Kidney (tissue), 22 donors: ENCODE measurements at places on chromosomes 16 and 17. TPM values are rescaled to one million over a fixed set of nuclear protein-coding genes. Genes with fewer than 3 reads are reported as not detected.

DNA sequence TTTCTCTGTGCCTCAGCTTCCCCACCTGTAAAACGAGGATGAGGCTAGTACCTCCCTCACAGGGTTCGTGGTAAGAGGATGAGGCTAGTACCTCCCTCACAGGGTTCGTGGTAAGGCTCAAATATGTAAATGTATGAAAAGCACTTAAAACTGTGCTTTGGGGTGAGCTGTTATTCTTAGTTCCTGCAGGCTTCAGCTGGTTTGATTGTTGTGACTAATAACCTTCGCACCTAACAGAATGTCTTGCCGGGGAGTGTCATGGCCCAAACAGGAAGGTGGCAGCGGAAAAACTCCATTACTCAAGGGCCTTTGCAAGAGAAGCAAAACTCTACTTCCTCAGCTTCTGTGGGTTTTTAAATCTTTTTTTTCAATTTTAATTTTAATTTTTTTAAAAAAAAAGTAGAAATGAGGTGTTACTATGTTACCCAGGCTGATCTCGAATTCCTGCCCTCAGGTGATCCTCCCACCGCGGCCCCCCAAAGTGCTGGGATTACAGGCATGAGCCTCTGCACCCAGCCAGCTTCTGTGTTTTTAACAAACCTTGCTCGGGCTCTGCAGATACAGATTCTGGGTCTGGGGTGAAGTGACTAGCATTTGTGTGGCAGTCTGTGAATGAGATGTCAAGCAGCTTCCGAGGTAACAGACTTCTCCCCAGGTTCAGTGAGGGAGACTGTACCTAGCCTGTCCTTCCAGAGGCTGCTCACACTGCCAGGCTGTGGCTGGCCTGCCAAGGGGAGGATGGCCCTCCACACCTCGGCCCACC is 103.0 kb downstream of the RAB11FIP4 start:
- no peaks in the 10 kb centered on the region for H3K27me3 ChIP-seq
- H3K27ac ChIP-seq, result peak overlapping the region; percentile 85

GRCh38 chr16:297832-298231 is 14.9 kb downstream of the PDIA2 start:
- no peak for DNase-seq
- H3K4me3 ChIP-seq, result no peak overlapping the region
- no peaks in the 10 kb centered on the region for H3K27me3 ChIP-seq
- no peaks in the 10 kb centered on the region for H3K36me3 ChIP-seq

- H3K27me3 ChIP-seq, result no peaks in the 10 kb centered on the region
- no peak overlapping the region for H3K4me3 ChIP-seq
- H3K27ac ChIP-seq, result peak overlapping the region; percentile 89
- H3K36me3 ChIP-seq, result no peaks in the 10 kb centered on the region
- H3K4me1 ChIP-seq, result peaks cover 24% of the 10 kb centered on the region
These were observed 709 bp downstream of the STAT5A start for GRCh38 chr17:42288803-42289610.

Gene C17orf67
- 2.0 TPM for total RNA-seq

GRCh38 chr16:29995324-29995910 is at the start of gene HIRIP3:
TSS of gene HIRIP3 (minus strand) at chr16:29995617. CDS start at chr16:29995605, 12 bp downstream.
- peak within 1 kb of the TSS; percentile 98 for H3K27ac ChIP-seq
- H3K36me3 ChIP-seq, result peaks cover 4% of the 10 kb centered on the region
- no peaks in the 10 kb centered on the region for H3K27me3 ChIP-seq

Gene NPB
- 0.66 TPM for total RNA-seq

DNA sequence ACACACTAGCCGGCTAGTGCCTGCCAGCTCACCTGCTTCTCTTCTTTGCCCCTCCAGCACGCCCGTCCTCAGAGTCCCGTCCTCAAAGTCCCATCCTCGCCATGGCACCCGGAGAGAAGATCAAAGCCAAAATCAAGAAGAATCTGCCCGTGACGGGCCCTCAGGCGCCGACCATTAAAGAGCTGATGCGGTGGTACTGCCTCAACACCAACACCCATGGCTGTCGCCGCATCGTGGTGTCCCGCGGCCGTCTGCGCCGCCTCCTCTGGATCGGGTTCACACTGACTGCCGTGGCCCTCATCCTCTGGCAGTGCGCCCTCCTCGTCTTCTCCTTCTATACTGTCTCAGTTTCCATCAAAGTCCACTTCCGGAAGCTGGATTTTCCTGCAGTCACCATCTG is 3.6 kb downstream of the SCNN1G start:
- peaks cover 3% of the 10 kb centered on the region for H3K27me3 ChIP-seq
- H3K4me3 ChIP-seq, result no peak overlapping the region
- no peaks in the 10 kb centered on the region for H3K4me1 ChIP-seq

Gene ASGR1
- 2.1 TPM for total RNA-seq

GRCh38 chr16:4096509-4096908 is 19.7 kb downstream of the ADCY9 start:
- no peaks in the 10 kb centered on the region for H3K4me1 ChIP-seq
- H3K27ac ChIP-seq, result no peak overlapping the region
- H3K27me3 ChIP-seq, result no peaks in the 10 kb centered on the region
- no peak overlapping the region for H3K4me3 ChIP-seq
- no peaks in the 10 kb centered on the region for H3K36me3 ChIP-seq
- DNase-seq, result no peak

Gene CCL7
- total RNA-seq, result not detected

Gene DPEP3
- total RNA-seq, result 0.19 TPM

Gene CACNG3
- not detected for total RNA-seq

Gene PSMD12
- 46.0 TPM for total RNA-seq

Gene KRT24
- total RNA-seq, result 0.31 TPM

DNA sequence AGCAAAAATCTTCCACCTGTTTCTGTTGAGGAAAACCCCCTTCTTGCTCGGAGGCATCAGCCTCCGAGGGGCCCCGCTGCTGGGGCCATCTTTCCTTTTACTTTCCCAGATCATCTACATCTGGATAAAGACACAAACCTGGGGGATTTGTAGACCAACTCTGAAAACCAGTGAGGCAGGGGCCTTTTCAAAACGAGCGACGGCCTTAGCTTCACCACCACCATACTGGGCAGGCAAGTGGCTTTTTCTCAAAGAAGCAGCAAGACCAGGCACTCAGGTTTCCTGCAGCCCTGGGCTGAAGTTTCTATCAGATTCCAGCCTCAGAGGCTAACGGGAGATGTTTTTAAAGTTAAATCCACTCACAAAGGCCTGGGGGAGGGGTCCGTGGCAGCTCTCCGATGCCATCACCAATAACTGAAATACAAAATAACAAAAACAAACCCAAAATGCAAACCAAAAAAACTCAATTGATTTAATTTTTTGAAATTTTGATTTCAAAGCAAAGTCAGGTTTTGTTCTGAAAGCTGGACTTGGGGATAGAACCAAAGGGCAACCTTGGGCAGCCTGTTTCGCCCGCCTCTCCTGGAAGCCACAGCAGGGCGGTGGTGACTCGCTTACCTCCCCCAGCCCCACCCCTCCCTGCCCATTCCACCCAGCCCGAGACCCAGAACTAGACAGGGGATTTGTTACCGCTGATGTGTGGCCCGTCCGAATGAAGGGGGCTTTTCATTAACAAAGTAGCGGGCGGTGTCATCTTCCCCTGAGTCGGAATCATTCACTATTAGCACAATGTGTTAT is 55.8 kb downstream of the SALL1 start:
- peaks cover 16% of the 10 kb centered on the region for H3K4me1 ChIP-seq
- peak; percentile 79 for DNase-seq
- H3K27me3 ChIP-seq, result no peaks in the 10 kb centered on the region
- H3K27ac ChIP-seq, result peak overlapping the region; percentile 41

GRCh38 chr17:40932608-40933007 is 4.8 kb downstream of the KRT23 start:
- no peak overlapping the region for H3K4me3 ChIP-seq
- no peaks in the 10 kb centered on the region for H3K4me1 ChIP-seq
- H3K27ac ChIP-seq, result no peak overlapping the region
- DNase-seq, result peak; percentile 70

GRCh38 chr17:29059281-29059680 is 16.3 kb downstream of the PIPOX start:
- H3K27ac ChIP-seq, result no peak overlapping the region
- no peaks in the 10 kb centered on the region for H3K27me3 ChIP-seq
- no peak overlapping the region for H3K4me3 ChIP-seq

- no peaks in the 10 kb centered on the region for H3K36me3 ChIP-seq
- H3K27ac ChIP-seq, result no peak overlapping the region
- no peak for DNase-seq
- no peaks in the 10 kb centered on the region for H3K4me1 ChIP-seq
- H3K27me3 ChIP-seq, result no peaks in the 10 kb centered on the region
These were observed 73.8 kb upstream of the METRNL start for GRCh38 chr17:83005639-83006038.

DNA sequence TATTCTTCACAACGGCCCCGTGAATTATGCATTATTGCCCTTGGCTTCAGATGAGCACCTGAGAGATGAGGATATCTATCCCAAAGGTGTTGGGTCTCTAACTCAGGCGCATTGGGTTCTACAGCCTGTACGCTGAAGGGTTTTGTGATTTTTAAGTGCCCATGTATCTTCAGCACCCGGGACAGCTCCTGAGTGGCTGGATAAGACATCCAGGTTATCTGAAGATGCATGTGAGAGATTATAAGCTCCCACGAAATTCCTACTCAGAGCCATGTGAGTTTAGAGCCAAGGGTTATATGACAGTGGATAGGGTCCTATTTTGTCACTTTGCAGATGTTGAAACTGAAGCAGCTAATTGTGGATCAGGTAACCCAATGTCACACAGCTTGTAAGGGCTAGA is 612.3 kb upstream of the EEF2KMT start:
- no peak overlapping the region for H3K27ac ChIP-seq
- no peak overlapping the region for H3K4me3 ChIP-seq
- no peaks in the 10 kb centered on the region for H3K4me1 ChIP-seq
- DNase-seq, result peak; percentile 86

DNA sequence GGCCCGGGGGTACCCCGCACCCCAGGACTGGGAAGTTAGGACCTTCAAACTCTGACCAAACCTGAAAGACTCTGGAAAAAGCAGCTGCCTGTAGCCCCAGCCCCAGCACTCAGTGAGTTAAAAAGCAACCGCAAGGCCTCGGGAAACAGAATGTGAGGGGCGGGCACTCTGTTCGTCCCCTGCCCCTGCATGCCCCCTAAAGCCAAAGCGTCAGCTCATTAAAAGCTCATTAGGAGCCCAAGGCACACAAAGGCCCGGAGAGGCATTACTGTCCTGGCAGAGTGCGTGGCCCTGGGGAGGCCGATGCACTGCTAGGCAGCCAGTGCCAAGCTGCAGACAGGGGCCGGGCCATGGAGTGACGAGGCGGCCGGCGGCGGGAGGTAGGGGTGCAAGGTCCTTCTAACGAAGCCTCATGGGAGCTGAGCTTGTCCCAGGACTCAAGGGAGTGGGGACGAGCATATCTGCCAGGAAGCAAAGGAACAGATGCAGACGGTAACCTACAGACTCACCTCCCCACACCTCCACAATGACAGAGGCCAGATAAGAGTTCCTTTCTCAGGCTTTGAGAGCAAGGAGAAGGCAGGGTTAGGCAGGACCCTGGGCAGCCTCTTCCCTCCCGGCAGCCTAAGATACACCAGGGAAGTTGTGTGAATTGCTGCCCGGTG is 116.8 kb downstream of the ENGASE start:
- DNase-seq, result no peak
- no peak overlapping the region for H3K4me3 ChIP-seq
- H3K27me3 ChIP-seq, result peaks cover 9% of the 10 kb centered on the region
- no peaks in the 10 kb centered on the region for H3K36me3 ChIP-seq

- no peak for DNase-seq
- H3K27me3 ChIP-seq, result no peaks in the 10 kb centered on the region
- no peaks in the 10 kb centered on the region for H3K36me3 ChIP-seq
- H3K4me3 ChIP-seq, result no peak overlapping the region
These were observed 3.7 kb upstream of the C16orf78 start for GRCh38 chr16:49369651-49370611.

- no peaks in the 10 kb centered on the region for H3K36me3 ChIP-seq
- no peak for DNase-seq
- H3K4me3 ChIP-seq, result no peak overlapping the region
- peaks cover 2% of the 10 kb centered on the region for H3K4me1 ChIP-seq
- H3K27me3 ChIP-seq, result no peaks in the 10 kb centered on the region
These were observed 79.5 kb downstream of the TIMM22 start for GRCh38 chr17:1076299-1076981.

DNA sequence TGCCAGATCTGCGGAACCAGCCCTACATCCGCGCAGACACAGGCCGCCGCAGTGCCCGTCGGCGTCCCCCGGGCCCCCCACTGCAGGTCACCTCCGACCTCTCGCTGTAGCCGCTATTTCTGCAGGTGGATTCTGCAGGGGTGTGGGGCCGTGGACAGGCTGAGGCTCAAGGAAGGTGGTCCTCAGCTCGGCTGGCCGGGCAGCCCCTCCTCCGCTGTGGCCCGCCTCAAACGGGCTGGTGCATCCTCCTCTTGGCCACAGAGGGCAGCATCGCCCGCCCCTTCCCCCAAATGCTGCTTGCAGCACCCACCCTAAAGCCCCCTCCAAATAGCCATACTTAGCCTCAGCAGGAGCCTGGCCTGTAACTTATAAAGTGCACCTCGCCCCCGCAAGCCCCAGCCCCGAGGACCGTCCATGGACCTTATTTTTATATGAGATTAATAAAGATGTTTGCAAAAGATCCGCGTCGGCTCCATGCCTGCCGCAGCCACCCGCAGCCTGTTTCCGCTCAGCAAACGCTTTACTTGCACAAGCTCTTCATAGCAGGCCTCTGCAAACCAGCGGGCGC is 14.9 kb downstream of the SPATA32 start:
- peak overlapping the region; percentile 59 for H3K4me3 ChIP-seq
- peak; percentile 74 for DNase-seq
- peak overlapping the region; percentile 51 for H3K27ac ChIP-seq
- H3K36me3 ChIP-seq, result no peaks in the 10 kb centered on the region
- no peaks in the 10 kb centered on the region for H3K27me3 ChIP-seq

GRCh38 chr17:78134899-78135385 is 4.4 kb downstream of the TMC8 start:
- DNase-seq, result no peak
- H3K4me3 ChIP-seq, result no peak overlapping the region
- H3K27ac ChIP-seq, result no peak overlapping the region
- H3K36me3 ChIP-seq, result no peaks in the 10 kb centered on the region
- peaks cover 7% of the 10 kb centered on the region for H3K4me1 ChIP-seq

Gene KRT27
- not detected for total RNA-seq

DNA sequence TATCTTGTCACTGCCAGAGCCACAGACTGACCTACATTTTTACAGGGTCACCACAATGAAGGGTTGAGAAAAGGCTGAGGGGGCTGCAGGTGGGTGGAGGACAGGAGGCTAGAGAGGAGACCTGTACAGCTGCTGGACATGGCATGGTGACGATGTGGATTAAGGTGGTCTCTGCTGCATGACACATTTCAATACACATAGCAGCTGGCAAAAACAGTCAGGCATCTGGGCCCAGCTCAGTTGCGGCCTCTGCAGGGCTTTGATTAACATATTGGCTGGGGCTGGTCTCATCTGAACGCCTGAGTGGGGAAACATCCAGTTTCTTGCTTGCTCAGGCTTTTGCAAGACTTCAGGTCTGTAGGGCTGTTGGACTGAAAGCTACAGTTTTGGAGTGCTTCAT is 265.4 kb upstream of the FOXF1 start:
- H3K36me3 ChIP-seq, result no peaks in the 10 kb centered on the region
- H3K4me1 ChIP-seq, result no peaks in the 10 kb centered on the region
- no peak overlapping the region for H3K4me3 ChIP-seq
